ENCODE measurements at places on chromosomes 5 and 9.

- DNase-seq: no peak
Observed at GRCh38 chr9:130267930-130268329, 2.4 kb downstream of the HMCN2 start.

GRCh38 chr9:78510035-78510434, 213.1 kb downstream of the PSAT1 start:
- no peak for DNase-seq

- no peak for DNase-seq
Observed at GRCh38 chr5:34869256-34869655, 30.3 kb downstream of the TTC23L start.

- no peak for DNase-seq
Observed at GRCh38 chr5:131720714-131721113, 76.1 kb downstream of the FNIP1 start.

- no peak for DNase-seq
Observed at GRCh38 chr9:109512170-109512756, 14.2 kb upstream of the PTPN3 start.

DNA sequence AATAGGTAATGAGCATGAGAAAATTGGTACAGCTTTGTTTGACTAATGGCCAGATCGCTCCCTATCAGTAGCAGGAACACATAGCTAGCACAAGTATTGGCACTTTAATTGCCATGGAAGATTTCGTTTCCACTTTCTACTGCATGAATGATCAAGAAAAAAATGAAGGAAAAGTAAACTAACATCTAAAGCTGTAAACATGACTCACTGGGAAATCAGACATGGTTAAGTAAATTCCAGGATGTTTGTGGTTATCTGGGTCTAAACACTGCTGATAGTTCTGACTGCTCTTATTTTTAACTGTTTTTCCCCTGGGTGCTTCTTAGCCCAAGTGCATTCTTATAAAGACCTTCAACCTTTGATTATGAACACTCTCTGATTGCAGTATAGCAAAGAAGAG, 388.9 kb downstream of the NR2F1-AS1 start:
- DNase-seq: no peak

DNA sequence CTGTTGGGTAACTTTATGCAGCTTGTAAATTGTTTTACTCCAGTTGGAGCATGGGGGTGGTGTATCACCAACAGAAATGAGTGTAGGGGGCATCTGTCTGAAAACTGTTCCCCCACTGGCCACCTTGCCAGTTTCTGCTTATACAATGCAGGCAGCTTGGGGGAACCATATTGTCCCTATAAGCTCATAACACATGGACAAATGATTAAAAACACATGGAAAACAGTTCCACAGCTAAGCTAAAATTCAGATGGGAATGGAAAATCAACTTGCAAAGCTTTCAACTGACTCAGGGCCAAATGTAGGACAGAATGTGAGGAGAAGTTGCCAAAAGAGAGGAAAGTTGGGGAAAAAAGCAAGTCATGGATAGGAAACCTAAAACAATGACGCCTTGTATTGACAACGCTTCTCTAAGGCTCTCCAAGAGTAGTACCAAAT, 7.9 kb upstream of the CER1 start:
- no peak for DNase-seq

GRCh38 chr5:24141046-24141445, 503.7 kb downstream of the CDH10 start:
- no peak for DNase-seq

GRCh38 chr5:109844695-109845094, 155.0 kb downstream of the MAN2A1 start:
- no peak for DNase-seq

- no peak for DNase-seq
Observed at GRCh38 chr9:77454663-77455062, 193.5 kb downstream of the GNA14 start.

GRCh38 chr5:88480801-88481499, 212.3 kb upstream of the TMEM161B start:
- no peak for DNase-seq

DNA sequence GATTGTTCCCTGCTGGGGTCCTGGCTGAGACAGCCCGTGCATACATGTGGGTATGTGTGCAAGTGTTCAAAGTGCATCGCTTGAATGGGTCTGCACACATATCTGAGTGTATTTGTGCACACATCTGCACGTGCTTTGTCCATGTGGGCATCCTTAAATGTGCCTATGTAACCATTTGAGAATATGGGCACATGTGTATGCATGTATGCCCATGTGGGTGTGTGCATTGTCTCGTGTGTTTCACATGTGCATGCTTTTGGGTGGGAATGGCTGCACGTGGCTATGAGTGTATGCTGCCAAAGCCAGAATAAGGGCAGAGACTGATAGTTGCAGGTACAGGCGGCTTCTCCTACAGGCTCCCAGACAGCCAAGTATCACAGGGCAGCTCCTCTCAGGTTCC, 107.3 kb downstream of the LHX2 start:
- DNase-seq: no peak

DNA sequence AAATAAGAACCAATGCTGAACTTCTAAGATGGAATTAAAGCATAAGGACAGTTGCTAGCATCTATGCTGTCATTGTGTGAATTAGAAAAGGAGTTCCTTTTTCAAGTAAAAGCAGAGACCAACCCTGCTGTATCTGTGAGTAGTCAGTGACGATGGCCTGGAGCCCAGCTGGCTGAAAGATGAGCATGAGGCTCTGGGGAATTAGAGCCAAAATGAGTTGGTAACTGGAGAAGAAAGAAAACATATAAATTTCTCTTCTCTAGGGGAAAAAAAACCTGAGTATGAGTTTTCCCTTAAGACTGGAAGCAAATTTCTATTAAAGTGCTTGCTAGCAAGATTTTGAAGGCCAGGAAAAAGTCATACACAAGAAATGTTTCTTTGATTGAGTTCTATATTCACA, 1.6 kb upstream of the SPZ1 start:
- no peak for DNase-seq

GRCh38 chr9:81499594-81499993, 189.8 kb downstream of the TLE1 start:
- DNase-seq: no peak

GRCh38 chr9:14112226-14112625, 201.7 kb downstream of the NFIB start:
- no peak for DNase-seq

DNA sequence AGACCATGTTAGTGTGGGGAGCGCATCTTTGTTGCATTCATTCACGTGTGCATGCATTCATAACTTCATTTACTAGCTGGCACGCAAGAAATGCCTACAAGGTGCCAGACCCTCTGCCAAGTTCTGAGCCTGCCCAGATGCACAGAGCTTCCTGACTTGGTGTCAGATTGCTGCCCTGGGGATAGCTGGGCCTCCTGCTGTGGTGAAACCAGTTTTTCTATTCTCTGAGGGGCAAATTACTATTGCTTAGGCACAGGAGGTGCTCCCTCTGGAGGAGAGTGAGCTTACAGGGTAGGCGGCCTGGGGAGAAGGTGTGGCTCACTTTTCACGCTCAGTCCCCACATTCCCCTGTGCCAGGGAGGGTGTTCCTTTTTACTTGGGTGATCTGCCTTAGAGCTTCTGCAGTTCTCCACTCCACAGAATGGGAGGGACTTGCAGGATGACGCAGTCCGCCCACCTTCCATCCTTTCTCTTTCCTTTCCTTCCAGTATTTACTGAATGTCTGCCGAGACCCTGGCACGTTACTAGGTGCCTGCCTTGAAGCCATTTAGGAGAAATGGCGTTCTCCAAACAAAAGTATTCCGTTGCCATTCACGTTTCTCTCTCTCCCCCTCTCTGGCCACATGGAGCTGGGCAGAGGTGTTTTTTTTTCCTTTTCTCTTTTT, 27.9 kb upstream of the CTNNA1 start:
- no peak for DNase-seq

- DNase-seq: no peak
Observed at GRCh38 chr5:108113950-108114349, 267.9 kb downstream of the FBXL17 start.

GRCh38 chr5:72042097-72042496, 65.2 kb upstream of the MAP1B start:
- no peak for DNase-seq

GRCh38 chr9:85943757-85944430, 2.9 kb downstream of the NAA35 start:
- DNase-seq: no peak

DNA sequence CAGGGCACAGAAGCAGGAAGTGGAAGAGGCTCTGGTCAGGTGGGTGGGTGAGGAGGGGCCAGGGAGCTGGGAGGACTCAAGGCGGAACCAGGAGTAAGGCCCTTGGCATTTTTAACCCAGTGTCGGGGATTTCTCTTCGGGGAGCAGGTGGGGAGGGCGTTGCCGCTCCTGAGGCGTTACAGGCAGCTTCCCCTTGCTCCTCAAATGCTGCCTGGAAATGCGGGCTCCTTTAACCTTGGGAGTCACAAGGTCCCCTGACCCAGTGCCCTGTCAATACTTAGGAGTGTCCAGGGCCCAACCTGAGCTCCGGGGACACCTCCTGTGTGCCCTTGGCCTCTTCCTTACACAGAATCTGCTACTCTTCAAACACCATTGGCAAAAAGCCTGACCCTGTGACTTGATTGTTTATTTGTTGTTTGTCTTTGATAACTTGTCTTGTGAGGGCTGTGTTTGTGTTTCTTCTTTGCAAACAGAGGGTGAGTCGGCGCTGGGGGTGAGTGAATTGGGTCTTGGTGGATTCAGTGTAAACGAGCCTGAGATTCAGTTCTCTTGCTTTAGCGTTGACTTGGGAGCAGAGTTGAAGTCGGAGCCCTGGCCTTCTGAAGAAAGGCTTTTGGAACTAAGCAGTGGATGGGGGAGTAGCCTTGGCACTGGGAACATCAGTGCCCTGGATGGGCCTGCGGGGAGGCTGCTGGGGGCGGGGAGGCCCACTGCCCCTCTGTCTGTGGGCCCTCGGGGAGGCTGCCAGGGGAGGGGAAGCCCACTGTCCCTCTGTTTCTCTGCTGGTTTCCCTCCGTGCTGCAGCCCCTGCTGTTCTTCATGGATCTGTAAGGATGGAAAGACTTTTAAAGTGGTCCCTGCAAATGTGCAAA, 300.7 kb upstream of the IRX4 start:
- no peak for DNase-seq

GRCh38 chr5:55572600-55572999, 37.8 kb upstream of the PLPP1 start:
- DNase-seq: no peak

DNA sequence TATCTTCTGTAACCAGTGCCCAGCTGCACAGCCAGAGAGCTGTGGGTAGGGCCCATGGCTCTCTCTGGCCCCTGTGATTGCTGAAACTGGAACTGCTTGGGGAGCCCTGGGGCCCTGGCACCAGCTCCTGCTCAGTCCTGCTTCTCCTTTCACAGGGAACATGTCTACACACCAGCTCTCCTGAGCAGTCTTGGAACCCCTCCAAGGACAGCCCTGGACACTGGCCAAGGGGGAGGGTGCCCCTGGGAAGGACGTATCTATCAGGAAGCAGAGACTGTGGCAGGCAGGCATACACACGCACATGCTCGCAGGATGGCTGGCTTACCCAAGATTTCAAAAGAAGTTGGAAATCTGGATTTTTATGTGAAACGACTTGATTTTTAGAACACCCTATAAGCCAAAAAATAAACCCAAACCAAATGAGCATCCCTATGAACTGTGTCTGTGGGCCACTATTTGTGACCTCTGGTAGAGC, 8.8 kb upstream of the TRAF1 start:
- DNase-seq: no peak

DNA sequence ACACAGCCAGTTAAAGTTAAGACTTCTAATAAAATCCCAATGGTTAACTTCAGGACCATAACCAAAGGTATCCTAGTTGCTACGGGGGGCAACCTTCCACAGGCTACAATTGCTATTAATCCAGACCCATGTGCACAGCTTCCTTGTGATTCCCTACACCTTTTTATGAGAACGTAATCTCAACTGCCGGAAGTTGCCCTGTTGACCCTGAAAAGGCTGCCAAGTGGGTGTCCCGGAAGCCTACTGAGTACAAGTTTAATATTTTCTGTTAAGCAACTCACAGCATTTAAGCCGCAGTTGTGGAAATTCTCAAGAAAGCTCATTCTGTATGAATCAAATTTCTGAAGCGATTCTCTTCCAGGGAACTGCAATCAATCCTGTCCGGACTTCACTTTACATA, 48.5 kb upstream of the PTGER4 start:
- no peak for DNase-seq

DNA sequence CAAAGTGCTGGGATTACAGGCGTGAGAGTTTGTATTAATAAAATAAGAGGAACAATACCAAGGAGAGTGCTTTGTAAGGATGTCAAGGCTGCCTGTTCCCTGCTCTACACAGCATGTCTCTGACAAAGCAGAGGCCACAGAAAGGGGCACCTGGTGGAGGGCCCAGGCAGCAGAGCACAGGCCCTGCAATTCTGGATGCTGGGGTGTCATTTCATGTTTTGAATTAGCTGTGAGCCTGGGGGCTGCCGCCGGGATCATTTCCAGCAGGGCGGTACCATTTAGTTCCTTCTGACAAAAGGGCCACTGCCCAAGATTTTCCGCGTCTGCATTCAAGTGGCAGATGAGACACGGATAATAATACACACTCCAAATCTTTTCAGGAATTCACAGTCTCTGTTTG, 396.9 kb downstream of the GADD45G start:
- no peak for DNase-seq

DNA sequence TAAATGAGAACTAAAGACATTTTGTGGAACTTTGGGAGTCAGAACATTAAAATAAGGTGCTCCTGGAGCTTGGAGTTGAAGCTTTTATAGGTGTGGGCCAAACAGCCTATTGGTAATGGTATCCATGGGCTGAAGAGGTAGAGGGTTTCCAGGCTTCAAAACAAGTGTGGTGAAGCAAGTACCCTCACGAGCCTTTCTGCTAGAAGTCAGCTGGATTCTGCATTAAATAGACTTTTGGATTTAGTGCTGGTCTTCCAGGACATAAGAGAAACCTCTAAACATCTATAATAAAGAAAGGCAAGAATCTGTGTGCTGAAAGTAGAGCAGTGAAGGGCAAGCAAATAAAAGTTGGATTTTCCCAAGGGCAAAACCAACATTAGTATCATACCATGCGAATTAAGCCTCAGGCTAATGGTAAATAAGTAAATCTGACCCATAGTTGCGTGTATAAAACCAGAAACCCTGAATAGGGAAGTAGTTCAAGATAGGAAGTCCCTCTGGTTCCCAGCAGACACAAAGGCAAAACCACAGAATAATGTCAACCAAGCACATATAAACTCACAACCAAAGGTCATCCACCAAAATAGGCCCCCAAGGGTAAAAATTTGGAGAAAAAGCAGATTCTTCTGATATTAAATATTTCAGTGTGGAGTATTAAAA, 306.3 kb downstream of the TLE4 start:
- DNase-seq: no peak

All from activated naive CD4-positive, alpha-beta T cell treated with anti-CD3 and anti-CD28 coated beads, Interleukin-2, amount 50 U/mL, for 16 hours (primary cell).